T-cell (primary cell): ENCODE measurements at places on chromosomes 6 and 20. TPM values are rescaled to one million over a fixed set of nuclear protein-coding genes. Genes with fewer than 3 reads are reported as not detected.
A peak's percentile ranks its signal among the peaks of the same experiment; 100 is the strongest.

DNA sequence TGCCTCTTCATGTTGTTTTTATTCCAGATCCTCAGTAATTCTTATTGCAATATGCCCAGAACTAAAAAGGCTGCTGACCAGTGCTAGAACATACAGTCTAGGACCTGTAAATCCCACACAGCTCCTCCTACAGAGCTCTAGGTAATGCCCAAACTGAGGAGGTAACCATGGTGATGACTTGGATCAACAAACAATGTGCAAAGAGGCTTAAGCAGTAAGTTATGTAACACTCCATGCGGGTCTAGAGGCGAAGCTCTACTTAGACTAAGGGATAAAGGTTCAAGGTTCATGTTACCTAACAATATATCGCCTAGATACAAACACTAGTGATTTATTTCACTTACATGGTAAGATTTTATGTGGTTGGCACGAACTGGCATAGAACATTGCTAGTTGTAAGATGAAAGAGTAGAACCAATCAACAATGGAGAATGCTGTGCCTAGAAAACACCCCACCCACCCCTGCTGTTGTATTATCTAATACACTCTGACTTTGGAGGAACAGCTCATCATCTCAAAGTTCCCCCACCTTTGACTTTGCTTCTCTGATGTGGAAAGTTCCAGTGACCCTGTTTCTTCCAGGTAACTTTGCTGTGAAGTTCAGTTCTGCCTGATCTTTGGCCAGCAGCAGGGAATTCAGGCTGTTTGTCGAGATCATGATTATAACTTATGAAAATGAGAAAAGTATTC lies 242.4 kb downstream of the ALDH8A1 start:
- H3K27ac ChIP-seq, result no peak overlapping the region
- H3K27me3 ChIP-seq, result no peaks in the 10 kb centered on the region
- no peaks in the 10 kb centered on the region for H3K36me3 ChIP-seq
- DNase-seq, result no peak

DNA sequence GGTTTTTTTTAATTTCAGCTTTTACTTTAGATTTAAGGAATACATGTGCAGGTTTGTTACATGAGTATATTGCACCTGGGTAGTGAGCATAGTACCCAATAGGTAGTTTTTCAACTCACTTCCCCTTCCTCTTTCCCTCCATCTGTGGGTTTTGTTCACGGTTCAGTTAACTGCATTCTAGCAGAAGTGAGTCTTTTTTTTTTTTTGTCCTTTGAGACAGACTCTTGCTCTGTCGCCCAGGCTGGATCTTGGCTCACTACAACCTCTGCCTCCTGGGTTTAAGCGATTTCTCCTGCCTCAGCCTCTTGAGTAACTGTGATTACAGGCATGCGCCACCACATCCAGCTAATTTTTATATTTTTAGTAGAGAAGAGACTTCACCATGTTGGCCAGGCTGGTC lies 8.7 kb downstream of the UBR2 start:
- DNase-seq, result no peak
- H3K4me1 ChIP-seq, result peaks cover 12% of the 10 kb centered on the region
- no peak overlapping the region for H3K4me3 ChIP-seq
- H3K27me3 ChIP-seq, result no peaks in the 10 kb centered on the region

- H3K36me3 ChIP-seq, result no peaks in the 10 kb centered on the region
- no peak overlapping the region for H3K4me3 ChIP-seq
- H3K27ac ChIP-seq, result no peak overlapping the region
- H3K27me3 ChIP-seq, result no peaks in the 10 kb centered on the region
Observed at GRCh38 chr20:45338121-45339030, 9.8 kb downstream of the SDC4 start.

DNA sequence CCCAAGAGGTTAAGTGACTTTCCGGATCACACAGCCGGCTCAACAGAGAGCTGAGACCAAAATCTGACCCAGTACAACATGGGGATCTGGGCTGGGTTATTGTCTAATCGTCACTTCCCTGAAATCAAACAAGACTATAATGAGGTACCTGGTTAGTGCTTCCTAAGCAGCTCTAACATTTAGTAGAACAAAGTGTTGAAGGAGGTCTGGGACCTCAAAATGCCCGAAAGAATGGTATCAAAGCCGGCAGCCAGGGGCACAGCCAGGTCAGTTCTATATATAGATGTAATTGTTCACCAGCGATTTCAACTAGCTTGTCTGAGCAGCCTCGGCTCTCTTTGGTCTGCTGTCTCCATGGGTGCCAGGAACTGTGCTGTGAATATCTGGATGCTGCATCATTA lies 245.5 kb upstream of the ECI2 start:
- H3K4me3 ChIP-seq, result no peak overlapping the region
- H3K27ac ChIP-seq, result no peak overlapping the region
- no peaks in the 10 kb centered on the region for H3K4me1 ChIP-seq
- no peaks in the 10 kb centered on the region for H3K36me3 ChIP-seq

GRCh38 chr6:139164001-139164400 lies 29.1 kb downstream of the HECA start:
- DNase-seq, result peak; percentile 37
- peaks cover 17% of the 10 kb centered on the region for H3K36me3 ChIP-seq
- peak overlapping the region; percentile 27 for H3K27ac ChIP-seq
- H3K27me3 ChIP-seq, result no peaks in the 10 kb centered on the region

DNA sequence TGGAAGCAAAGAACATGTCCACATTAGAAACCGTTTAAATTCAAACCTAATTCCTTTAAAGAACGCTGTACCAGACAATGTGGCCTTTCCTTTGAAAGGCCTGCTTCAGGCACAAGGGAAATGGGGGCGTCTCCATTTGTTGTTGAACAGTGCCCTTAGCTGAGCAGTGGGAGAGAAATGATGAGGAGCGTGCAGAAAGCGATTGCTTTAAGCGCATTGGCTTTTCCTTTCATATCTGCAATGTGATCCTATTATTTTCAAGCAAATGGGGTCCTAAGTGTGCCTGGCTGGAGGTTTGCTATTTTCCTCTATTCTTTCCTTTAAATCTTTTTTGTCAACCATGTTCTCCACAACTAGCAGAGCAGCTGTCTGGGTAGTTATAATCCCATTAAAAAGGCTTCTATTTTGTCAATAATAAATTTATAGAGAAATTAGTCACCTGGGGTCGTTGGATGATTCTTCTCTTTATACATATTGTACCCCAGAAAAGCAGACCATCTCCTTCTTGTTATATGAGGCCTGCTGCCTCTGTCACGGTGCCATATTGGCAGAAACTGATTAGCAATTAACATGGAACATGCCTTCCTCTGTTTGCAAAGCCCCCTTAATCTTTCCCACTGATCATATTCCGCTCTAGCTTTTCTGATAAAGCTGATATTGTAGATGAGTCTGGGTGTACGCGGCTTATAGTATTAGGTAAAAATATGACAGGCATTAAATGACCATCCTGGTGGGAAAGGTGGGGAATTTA lies 151.1 kb upstream of the JAG1 start:
- H3K4me3 ChIP-seq, result no peak overlapping the region
- no peaks in the 10 kb centered on the region for H3K36me3 ChIP-seq
- no peak for DNase-seq

- H3K4me3 ChIP-seq, result no peak overlapping the region
- H3K4me1 ChIP-seq, result no peaks in the 10 kb centered on the region
- H3K36me3 ChIP-seq, result peaks cover 39% of the 10 kb centered on the region
- H3K27me3 ChIP-seq, result no peaks in the 10 kb centered on the region
Observed at GRCh38 chr6:149781715-149782114, 32.2 kb downstream of the PCMT1 start.

GRCh38 chr20:16241911-16242310 lies 331.3 kb downstream of the KIF16B start:
- no peaks in the 10 kb centered on the region for H3K4me1 ChIP-seq
- peaks cover 3% of the 10 kb centered on the region for H3K27me3 ChIP-seq
- H3K36me3 ChIP-seq, result no peaks in the 10 kb centered on the region
- no peak for DNase-seq

DNA sequence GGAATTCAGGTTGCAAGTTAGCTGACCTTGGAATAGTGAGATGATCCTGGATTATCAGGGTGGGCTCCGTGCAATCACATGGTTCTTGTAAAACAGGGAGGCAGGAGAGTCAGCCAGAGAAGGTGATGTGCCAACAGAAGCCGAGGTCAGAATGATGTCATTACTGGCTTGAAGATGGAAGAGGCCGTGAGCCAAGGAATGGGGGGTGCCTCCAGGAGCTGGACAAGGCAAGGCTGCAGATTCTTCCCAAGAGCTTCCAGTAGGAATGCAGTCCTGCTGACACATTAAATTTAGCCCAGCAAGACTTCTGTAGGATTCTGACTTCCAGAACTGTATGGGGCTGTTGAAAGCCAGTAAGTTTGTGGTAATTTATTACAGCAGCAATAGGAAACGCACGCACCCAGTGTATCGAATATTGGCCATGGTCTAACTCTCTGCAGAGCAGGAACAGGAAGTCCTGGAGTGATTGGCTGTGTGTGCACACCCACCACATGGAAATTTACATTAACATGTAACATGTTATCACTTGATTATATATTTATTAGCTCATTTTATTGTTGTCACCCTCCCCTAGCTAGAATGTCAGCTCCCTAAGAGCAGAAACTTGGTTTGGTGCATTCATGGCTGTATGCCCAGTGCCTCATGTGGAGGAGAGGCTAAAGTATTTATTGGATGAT lies 19.1 kb downstream of the SLC24A3 start:
- no peaks in the 10 kb centered on the region for H3K36me3 ChIP-seq
- H3K27me3 ChIP-seq, result no peaks in the 10 kb centered on the region
- no peaks in the 10 kb centered on the region for H3K4me1 ChIP-seq
- H3K27ac ChIP-seq, result no peak overlapping the region
- no peak overlapping the region for H3K4me3 ChIP-seq
- no peak for DNase-seq

DNA sequence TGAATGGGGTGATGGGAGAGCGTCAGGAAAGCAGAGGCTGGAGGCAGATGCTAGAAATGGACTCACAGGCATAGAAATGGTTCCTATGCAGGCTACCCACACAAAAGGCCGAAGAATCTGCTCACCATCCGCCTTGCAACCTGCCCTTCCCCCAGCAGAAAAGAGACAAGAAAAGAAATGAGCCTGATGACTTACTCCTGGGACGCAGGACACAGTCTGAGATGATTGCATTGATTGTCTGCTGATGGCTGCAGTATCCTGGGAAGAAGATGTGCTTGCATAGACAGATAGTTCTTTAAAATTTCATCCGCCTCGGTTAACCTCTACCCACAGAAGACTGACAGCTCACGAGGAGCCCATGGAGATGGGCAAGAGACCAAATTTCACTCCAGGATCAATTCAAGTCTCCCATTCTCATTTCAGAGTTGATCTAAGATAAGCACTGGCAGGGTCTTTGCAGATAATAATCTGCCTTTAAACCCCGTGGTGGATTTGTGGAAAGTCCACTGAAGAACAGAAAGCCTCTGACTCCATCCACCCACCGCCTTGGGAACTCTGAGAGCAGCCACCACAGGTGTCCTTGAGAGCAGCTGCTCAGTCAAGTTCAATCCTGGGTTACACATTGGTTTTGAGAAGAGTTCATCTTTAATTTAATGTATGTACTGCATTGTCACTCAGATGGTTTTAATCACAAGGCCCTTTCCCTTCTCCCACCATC lies 7.2 kb downstream of the AGPAT4 start:
- no peaks in the 10 kb centered on the region for H3K4me1 ChIP-seq
- no peak overlapping the region for H3K27ac ChIP-seq

DNA sequence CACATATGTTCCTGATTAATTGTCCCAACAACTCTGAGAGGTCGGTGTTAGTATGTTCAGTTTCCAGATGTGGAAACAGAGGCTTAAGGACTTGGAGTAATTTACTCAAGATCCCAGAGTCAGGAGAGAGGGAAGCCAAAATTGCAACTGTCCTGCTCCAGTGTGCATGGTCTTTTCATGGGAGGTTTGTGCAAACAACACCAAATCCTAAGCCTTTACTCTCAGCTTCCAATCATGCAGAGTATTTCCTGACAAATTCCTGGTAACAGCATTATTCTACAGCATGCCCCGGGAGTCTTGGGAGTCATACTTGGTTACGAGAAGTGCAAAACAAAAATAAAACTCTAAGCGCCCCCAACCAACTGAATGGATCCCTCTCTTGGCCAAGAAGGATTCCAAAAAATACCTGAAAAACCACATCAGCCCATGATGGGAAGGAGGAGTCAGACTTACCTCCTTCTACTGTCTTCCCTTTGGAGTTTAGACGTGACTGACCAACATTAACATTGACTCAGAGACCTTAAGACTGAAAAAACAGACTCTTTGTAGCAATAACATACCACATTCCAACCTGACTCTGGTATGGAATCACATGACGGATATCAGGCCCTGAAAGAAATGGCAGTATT lies 30.8 kb upstream of the PPP1R3G start:
- no peak overlapping the region for H3K4me3 ChIP-seq
- H3K27ac ChIP-seq, result no peak overlapping the region
- no peaks in the 10 kb centered on the region for H3K36me3 ChIP-seq
- H3K4me1 ChIP-seq, result no peaks in the 10 kb centered on the region

- H3K27me3 ChIP-seq, result no peaks in the 10 kb centered on the region
- peaks cover 8% of the 10 kb centered on the region for H3K4me1 ChIP-seq
- H3K27ac ChIP-seq, result no peak overlapping the region
- H3K4me3 ChIP-seq, result no peak overlapping the region
- no peak for DNase-seq
Observed at GRCh38 chr6:142800240-142800639, 144.7 kb downstream of the HIVEP2 start.

GRCh38 chr6:84766799-84767525 lies 2.6 kb upstream of the TBX18 start:
- no peak for DNase-seq
- H3K36me3 ChIP-seq, result no peaks in the 10 kb centered on the region
- H3K27me3 ChIP-seq, result peaks cover 35% of the 10 kb centered on the region
- H3K4me1 ChIP-seq, result peaks cover 2% of the 10 kb centered on the region
- no peak overlapping the region for H3K4me3 ChIP-seq

GRCh38 chr6:1287103-1287591 lies 24.8 kb upstream of the FOXQ1 start:
- no peak for DNase-seq
- no peak overlapping the region for H3K27ac ChIP-seq
- no peaks in the 10 kb centered on the region for H3K4me1 ChIP-seq
- no peaks in the 10 kb centered on the region for H3K36me3 ChIP-seq

Gene SLC52A3
- total RNA-seq, result not detected

Gene KHDC1L
- not detected for total RNA-seq

Gene RNF39
- not detected for total RNA-seq

Gene AFDN
- 14.1 TPM for total RNA-seq

Gene ZNF165
- 0.82 TPM for total RNA-seq

Gene C6orf52
- total RNA-seq, result 1.7 TPM
